ENCODE measurements at places on chromosomes 1 and 21.

GRCh38 chr1:47529520-47530098, 91.8 kb downstream of the FOXD2 start:
- DNase-seq, result no peak

DNA sequence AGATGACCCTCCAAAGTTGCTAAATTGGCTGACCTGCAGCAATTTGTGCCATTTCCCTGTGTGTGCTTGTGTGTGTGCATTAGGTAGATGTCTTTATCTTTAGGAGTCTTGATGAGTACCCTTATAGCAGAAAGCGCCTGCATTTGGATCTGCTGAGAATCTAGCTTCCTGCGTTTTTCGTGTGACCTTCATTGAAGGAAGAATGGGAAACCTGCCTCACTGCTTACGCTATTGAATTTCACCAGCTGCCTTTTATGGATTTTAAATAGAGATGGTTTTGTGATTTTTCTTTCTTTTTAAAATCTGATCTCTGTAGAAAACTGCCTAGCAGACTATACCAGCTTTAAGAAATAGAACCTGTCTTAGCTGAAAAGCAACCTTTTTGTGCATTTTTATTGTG, 124.5 kb downstream of the CACHD1 start:
- no peak for DNase-seq

GRCh38 chr1:113990530-113990929, 11.3 kb downstream of the OLFML3 start:
- DNase-seq, result peak; percentile 24

DNA sequence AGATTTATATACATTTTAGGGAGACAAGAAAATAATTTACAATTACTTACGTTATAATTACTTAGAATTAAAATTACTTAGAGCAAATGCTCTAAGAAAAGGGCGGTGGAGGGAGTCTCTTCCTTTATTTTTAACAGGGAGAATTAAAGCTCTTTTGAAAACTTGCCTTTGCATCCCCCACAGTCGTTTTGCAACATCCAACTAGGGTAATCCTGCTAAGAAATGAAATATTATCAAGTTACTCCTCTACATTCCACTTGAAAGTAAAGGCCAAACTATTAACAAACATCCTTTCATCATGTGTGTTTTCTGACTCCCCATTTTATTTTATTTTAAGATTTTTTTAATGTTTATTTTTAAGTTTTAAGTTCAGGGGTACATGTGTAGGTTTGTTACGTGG, 1358.5 kb downstream of the NCAM2 start:
- DNase-seq, result no peak

DNA sequence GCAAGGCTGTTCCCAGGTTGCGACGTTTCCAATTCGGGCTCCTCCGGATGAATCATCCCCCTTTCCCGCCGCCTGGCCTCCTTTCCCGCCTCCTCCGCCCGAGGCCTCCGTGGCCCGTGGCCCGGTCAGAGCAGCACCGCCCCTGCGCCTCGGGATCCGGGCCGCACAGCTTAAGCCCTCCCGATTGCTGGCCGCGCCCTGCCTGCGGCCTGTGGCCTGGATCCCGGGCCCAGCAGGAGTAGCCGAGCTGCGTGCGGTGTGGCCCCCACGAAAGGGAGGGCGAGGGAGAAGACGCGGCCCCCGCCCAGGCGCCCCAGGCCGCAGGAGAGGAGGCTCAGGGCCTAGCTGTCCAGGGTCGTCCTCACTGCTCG, 1.0 kb downstream of the TMEM200B start:
- no peak for DNase-seq

- DNase-seq, result no peak
Measured at GRCh38 chr21:45303751-45304475, 16.2 kb upstream of the POFUT2 start.

DNA sequence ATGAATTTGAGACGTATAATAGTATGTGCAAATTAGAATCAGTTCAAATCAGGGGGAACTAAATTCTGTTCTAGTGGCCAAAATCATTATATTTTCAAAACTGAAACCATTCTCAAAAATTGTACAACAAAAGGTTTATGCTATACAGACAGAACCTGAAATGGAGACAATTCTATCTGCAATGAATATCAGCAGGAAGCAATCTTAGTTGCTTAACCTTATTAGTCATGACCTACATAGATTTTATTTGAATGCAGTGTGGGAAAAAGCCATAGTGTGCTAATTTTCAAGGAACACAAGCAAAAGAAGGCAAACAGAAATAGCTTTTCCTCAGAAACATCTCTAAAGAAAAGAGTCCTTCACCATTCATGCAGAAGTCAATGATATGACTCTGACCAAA, 6.5 kb downstream of the AK5 start:
- no peak for DNase-seq

DNA sequence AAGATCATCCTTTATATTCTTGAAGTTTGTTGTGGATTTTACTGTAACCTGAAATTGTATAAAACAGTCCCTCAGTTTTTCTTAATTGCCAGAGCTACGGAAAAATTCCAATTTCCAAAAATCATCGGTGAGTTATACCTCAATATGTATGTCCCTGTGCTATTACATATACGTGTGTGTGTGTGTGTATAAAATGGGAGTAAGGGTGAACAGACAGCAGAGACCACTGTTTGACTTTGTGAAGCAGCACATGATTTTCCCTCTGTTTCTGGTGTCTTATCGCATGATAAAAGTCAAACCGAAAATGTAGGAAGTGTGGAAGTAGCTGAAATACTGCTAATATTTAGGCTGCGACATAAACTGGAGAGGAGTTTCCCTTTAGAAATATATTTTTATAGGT, 1.2 kb downstream of the OR2T1 start:
- DNase-seq, result no peak

DNA sequence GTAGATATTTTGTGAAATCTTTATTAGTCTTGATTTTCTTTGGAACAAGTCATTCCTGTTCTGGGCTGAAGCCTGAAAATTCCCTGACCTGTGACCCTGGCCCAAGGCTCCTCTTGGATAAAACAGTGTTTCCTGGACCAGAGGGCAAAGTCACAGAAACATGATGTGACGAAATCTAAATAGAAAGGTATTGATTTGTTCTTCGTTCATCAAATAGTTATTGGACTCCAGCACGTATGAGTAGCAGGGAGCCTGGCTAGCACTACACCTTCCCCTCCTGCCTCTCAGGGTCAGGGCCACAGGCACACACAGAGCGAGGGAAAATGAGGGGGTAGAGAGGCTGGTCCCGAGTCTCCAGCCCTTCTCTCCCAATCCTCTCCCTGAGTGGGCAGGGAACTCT, 1.7 kb upstream of the CLDN14 start:
- no peak for DNase-seq

GRCh38 chr1:244865028-244865371, 657 bp upstream of the HNRNPU start:
- DNase-seq, result peak; percentile 71

- DNase-seq, result no peak
Measured at GRCh38 chr1:67261680-67262079, 46.0 kb upstream of the IL12RB2 start.

DNA sequence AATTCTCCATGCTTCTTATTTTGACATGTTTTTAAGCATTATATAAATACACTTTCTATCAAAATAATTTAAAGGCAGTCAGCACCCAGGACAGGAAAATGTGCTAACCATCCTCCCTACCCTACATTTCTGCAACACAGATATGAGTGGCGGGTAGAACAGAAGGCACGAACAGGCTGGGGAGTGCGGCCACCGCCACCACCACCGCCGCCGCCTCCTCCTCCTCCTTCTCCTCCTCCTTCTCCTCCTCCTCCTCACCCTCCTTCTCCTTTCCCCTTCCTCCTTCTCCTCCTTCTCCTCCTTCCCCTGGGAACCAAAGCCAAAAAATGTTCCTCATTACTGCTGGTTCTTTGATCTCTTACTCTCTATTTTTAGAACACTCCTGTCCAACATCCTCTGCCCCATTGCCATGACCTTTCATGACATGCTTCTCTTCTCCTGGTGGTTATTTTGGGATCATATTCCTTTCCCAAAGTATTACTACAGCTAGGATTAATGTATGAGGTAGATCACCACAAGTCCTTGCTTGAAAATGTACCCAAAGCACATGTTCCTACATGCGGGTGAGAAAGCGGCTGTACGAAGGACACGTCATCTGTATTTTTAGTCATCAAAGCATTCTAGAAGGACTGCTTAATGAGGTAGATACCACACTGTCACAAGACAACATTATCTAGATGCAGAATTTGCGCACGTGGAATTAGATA, 24.5 kb upstream of the CCN1 start:
- DNase-seq, result no peak

GRCh38 chr1:26482921-26483320, 10.7 kb downstream of the HMGN2 start:
- no peak for DNase-seq

GRCh38 chr1:16441282-16441665, 750 bp downstream of the NECAP2 start:
- DNase-seq, result no peak

GRCh38 chr1:3570066-3570986, 41.0 kb downstream of the MEGF6 start:
- no peak for DNase-seq

DNA sequence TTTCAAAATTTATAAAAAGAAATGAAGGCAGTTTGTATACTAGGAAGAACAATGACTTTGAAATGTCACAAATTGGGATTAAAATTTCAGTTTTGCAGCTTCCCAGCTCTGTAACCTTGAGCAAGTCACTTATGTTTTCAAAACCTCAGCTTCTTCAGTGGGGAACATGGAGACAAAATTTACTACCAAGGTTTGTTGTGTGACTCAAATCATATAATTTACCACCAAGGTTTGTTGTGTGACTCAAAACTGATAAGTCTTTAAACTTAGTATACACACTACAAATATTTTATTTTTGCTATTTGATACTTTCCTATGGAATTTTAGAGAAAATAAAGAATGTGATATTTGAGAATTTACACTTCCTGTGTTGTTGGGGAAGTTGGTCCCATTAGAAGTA, 219.9 kb downstream of the KCTD3 start:
- DNase-seq, result no peak

DNA sequence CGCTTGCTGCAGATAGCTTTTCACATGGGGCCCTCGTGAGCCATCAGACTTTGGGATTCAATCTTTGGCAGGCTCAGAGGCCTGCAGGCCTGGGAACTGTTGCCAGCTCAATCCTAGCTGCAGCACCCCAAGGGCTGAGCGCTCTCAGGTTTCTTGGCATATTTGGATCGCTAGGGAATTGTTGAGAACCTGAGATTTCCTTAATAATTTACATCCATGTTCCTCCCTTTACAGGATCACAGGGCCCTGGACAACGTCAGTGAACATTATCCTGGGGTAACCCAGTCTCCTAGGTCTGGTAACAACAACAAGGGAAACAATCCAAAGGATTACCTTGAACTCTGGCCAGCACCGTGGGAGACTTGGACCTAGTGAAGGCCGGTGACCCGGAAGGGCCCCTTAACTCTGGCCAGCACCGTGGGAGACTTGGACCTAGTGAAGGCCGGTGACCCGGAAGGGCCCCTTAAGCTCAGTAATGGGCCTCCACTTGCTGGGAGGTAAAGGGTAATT, 49.3 kb upstream of the NEK2 start:
- no peak for DNase-seq

DNA sequence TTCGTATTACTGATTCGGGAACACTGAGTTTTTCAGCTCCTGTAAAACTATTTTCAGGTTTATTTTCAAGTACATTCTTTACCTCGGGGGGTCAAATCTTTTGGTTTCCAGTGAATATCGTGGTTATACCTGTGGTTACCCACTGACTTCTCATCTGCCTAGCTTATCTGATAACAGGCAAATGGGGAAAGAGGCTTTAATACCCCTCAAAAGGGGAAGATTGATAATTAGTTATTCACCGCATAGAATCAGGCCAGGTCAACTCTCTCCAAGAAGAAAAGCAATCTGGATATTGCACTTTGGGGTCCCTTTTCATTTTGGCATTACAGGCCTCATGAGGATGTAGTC, 23.0 kb downstream of the RUNX1 start:
- no peak for DNase-seq

DNA sequence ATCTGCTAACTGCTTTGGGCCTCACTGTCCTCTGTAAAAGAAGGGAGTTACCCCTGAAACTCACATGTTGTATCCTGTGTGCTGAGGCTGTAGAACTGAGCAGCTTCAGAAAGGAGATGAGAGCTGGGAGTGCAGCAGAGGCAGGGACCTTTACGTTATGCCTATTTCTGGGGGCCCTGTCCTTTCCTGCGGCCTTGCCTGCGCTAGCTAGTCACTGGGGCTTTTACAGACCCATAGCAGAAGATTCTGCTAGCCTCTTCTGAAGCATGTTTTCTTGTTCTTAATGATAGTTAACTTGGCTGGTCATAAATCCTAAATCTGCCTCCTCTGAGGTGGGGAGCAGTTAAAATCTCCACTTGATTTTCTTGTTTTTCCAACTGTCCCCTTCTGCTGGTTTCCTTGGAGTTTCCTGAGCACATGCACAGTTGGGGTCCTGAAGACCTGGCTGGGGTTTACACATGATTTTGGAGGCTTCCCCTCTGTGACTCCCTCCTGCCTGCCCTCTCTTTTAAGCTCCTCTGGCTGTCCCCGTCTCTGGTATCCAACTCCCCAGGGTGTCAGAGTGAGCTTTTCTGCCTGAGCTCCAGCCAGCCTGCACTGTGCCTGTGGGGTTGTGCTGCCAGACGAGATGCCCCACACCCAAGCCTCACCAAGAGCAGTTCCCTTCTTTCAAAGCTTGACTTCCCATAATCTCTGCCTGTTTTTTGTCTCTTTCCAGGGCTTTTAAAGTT, 76.6 kb downstream of the NOS1AP start:
- no peak for DNase-seq

- DNase-seq, result no peak
Measured at GRCh38 chr1:24961334-24961733, 31.3 kb upstream of the RUNX3 start.

- DNase-seq, result no peak
Measured at GRCh38 chr1:40954626-40955025, 24.9 kb upstream of the CTPS1 start.

- no peak for DNase-seq
Measured at GRCh38 chr1:41950820-41951219, 32.1 kb upstream of the HIVEP3 start.

- no peak for DNase-seq
Measured at GRCh38 chr1:67060811-67061218, 6.9 kb upstream of the SLC35D1 start.

DNA sequence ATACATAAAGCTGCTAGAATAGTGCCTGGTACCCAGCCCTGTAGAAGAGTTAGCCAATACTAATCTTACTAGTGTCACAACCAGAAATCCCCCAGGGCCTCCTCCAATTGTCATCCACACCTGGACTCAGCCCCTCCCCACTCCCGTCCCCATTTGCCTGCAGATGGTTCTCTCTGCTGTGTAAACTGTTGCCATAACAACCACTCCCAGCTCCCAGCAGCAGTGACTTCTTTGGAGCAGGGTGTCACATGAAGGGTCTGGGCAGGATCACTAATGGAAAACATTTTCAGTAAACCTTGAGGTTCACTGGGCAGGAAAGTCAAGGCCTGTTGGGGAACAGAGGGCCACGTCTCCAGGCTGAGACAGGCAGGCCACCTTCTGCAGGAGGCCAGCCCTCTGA, 126.0 kb upstream of the IPO9 start:
- DNase-seq, result peak; percentile 63
